ENCODE measurements at places on chromosomes 3 and 15.

DNA sequence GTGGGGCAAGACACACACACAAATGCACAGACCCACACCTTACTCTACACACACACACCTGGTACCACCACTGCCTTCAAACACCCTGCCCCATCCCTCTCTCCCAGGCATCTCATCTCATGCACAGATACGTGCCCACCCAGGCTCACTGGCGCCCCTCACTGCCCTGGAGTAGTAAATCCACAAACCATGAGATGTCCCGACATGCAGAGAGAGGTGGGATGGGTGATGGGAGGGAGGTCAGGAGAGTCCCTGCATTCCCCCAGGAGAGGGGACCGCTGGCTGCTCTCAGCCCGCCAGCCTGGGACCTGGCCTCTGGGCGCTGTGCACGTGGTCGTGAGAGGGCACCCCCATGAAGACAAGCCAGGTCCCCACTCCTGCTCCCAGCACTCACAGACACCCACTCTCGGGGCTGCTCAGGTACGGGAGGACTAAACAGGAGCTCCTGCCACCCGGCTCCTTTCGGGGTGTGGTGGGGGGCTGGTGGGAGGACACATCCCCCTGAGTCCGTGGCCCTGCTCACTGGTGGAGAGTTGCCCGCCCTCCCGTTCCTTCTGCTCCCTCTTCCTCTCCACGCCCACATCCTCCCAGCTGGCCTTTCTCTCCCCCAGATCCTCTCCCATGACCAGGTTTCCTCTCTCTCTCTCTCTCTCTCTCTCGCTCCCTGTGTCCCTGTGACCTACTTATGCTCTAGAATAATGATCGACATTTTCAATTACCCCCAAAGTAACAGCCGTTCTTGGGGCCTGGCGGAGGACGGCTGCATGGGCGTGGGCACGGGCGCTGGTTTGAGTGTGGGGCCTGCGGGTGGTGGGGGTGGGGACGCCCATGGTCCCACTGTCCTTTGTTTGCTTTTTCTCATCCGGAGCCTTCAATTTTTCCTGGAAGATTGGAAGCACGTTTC lies 18.9 kb upstream of the CSPG4 start:
- DNase-seq, result no peak

- no peak for DNase-seq
These were observed 104.8 kb downstream of the ETFA start for GRCh38 chr15:76206325-76206976.

- no peak for DNase-seq
These were observed 307.3 kb upstream of the RBMS3 start for GRCh38 chr3:28973609-28974008.

GRCh38 chr15:79321876-79322275 lies 11.0 kb downstream of the TMED3 start:
- DNase-seq, result no peak

- no peak for DNase-seq
These were observed 222.2 kb upstream of the ATP11B start for GRCh38 chr3:182570946-182571594.

DNA sequence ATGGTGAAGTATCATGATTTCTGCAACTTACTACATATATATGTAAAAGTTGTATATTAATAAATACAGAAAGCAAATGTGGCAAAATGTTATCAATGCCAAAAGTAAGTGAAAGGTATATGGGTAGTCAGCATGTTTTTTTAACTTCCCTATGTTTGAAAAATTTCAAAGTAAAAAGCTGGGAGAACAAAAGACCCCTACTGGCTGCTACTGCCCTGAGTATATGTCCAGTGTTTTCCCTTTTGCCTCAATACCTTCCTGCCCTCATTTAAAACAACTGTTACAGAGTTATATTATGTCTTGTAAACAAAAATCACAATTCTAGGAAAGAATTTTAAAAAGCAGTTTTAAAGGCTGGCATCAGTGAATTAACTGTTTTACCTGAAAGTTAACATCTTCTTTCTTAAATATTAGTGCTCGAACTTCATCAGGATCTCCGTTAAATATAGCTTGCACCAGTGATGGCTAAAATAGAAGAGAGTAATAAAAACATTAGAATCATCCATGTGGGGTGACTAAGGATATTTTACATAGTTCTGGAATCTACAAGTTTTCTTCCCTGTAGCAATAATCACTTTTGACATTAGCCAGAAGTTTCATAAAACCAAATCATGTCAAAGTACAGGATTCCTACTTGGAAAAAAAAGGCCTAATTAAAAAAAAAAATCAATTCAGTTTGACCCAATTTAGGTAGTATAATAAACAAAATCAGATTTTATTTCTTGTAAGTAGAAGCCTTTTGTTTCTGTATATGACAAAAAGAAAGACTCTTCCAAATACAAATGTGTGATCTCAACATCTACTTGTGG lies 2.7 kb downstream of the ANKRD28 start:
- DNase-seq, result no peak

DNA sequence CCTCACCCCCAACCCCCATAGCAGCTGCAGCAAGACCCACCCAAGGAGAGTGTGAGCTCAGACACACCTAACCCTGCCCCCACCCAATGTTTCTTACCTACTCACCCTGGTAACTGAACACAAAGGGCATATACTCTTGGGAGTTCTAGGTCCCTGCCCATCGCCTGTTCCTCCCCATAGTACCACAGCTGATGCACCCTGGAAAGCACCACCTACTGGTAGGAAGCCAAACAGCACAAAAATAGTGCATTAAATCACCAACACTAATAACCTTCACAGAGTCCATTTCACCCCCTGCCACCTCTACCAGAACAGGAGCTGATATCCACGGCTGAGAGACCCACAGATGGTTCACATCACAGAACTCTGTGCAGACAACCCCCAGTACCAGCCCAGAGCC lies 245.2 kb downstream of the EFHB start:
- DNase-seq, result no peak

- peak; percentile 5 for DNase-seq
These were observed 928 bp downstream of the CEP97 start for GRCh38 chr3:101725194-101725889.

DNA sequence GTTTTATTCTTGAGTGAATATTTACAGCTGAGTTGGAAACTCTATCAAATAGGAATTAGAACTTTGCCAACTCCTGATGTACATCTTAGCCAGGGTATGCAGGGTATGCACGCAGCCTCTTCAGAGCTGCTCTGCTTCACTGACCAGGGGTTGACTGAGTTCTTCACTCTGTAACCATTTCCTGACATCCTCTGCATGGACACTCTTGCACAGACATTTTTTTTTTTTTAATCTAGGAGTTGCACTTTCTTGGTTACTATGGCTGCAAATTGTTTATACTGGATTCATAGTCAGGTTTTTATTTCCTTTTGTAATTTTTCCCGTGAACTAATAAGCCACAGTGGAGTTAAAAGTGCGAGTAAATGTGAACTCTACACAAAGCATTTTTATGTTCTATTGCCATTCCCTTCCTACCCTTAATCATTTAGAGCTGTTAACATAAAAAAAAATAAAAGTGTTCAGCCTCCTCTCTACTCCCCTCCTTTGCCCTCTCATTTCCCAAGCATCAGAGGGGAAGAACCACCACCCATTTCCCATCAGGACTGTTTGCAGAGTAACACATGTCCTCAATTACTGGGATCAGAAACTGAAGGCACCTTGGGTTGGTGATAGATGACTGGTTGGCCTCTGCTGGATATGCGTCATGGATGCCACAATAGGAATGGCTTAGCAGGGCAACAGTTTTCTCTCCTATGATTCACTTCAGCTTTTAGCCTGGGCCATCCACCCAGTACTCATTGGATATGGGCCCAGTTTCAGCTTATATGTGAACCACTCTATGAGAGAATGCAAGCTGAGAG lies 54.0 kb downstream of the DUT start:
- DNase-seq, result no peak

DNA sequence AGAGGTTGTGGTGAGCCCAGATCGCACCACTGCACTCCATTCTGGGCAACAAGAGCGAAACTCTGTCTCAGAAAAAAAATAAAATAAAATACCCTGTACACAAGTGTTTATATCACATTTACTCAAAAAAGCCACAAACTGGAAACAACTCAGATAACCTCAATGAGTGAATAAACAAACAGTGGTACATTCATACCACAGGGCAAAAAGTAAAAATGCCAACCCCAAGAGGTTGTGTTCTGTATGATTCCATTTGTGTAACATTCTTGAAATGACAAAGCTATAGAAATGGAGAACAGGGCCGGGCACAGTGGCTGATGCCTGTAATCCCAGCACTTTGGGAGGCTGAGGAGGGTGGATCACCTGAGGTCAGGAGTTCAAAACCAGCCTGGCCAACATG lies 12.9 kb downstream of the EDC3 start:
- no peak for DNase-seq

DNA sequence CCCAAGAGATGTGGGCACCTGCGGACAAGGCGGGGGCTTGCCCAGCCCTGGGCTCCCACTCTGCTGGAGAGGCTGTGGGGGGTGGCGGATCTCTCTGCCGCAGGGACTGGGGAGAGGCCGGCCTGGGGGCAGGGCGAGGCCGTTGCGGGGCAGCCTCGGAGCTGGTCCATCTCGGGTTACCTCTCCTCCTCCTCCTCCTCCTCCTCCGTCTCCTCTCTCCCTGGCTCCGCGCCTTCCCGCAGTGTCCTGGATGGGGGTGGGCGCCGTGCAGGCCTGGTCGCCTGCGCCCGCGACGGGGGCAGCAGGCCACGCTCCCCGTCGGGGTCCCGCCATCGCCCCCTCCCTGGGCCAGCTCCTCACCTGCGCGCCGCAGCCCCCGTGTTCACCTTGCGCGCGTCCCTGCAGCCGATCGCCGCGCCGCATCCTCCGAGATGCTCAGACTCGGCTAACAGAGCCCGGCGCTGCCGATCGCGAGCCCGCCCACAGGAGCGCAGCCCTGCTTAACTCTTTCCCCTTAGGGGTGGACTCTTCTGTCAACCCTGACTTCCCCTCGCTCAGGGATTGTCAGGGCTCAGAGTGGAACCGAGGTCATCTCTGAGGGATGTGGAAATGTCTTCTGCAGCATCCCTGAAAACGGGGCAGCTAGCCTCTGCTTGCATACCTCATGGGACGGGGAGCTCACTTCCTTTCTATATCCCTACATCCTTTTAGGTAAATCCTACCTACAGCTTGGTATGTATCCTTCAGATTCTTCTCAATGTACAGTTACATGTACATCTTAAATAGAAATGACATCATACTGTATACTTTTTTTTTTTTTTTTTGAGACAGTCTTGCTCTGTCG lies at the start of gene PRRT3:
Gene PRRT3, minus strand, starts transcription at position 447 of the 844 bp plus-strand sequence. CDS start 2,293 bp downstream, outside the sequence.
- peak; percentile 33 for DNase-seq

GRCh38 chr3:13613343-13614190 lies 64.6 kb downstream of the FBLN2 start:
- DNase-seq, result no peak

- DNase-seq, result peak; percentile 20
These were observed 74.1 kb downstream of the SENP2 start for GRCh38 chr3:185659942-185660921.

DNA sequence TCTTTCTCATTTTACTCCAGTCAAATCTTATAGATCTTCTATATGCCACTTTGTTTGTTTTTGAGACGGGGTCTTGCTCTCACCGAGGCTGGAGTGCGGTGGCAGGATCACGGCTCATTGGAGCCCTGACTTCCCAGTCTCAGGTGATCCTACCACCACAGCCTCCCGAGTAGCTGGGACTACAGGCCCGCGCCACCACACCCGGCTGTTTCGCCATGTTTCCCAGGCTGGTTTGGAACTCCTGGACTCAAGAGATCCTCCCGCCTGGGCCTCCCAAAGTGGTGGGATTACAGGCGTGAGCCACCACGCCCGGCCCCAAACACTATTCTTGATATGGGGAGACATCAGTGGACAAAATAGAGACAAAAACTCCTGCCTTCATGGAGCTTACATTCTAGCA lies 927 bp upstream of the TFDP2 start:
- no peak for DNase-seq

DNA sequence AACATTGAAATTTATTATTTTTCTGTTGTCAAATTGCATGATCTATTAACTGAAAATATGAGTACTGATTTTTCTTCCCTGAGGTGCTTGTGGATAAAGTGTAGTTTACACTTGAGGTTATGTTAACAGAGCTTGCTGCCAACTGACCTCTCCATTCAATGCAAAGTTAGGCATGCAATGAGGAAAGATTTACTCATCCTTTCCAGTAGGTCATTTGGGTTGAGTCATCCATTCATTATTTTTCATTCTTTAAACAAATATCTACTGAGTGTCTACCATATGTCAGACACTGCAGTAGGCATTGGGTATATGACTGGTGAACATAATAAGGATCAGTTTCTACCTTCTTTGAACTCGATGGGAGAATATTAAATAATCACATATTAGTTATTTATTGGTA lies 604.1 kb downstream of the EDEM1 start:
- no peak for DNase-seq

- DNase-seq, result no peak
These were observed 61.3 kb downstream of the NSMCE3 start for GRCh38 chr15:29208352-29208751.

- DNase-seq, result no peak
These were observed 1.1 kb upstream of the PLD1 start for GRCh38 chr3:171811295-171811912.

DNA sequence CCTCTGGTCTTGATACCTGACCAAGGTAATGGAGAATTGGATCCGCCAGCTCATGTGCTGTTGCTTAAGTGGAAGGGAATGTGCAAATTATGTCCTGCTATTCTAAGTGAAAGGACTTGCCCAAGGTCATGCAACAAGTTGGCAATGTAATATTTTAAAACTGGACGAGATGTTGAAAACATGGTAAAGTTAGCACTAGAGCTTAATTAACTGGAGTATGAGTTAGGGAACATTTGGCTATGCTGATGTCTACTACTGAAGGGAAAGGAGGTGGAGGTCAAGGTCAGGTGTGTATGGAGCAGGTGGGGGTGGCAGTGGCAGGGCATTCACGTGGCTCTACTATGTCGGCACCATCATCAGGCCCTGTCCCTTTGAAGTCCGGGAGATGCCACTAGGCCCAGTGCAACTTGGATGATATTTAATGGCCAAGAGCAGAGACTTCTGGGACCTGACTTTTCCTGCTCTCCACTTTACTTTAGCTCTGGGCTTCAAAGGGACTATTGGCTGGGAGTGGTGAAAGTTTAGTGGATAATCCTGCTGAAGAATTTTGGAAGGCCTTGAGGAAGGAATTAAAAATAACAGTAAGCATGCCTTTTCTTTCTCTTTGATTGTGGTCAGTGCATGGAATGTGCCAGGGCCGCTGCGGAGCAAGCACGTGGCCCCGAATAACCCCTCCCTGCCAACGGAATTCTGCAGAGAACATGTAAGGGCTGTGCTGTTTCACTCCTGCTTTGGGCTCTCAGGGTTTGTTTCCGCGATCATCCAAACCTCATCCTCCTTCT lies 14.9 kb downstream of the SMAD3 start:
- DNase-seq, result no peak

Data from activated T-helper 1 cell treated with Interleukin-2 at 50 U/mL for 16 hours (primary cell).